ENCODE measurements at places on chromosomes 7 and 10.

DNA sequence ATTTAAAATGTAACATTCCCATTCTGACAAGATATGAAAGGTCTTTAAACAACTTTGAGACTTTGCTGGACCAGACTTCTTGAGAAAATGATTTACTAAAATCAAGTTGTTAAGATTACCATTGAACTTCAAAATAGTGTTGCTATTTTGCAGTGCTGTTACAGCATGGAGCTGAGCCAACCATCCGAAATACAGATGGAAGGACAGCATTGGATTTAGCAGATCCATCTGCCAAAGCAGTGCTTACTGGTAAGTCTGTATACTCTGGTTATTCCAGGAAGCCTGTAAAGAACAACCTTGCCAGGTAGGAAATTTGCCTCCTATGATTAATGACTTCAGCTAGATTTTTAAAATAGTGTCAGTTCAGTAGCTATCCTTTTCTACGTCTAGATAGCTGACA is 18.8 kb downstream of the TNKS2 start:
- no peak for DNase-seq

DNA sequence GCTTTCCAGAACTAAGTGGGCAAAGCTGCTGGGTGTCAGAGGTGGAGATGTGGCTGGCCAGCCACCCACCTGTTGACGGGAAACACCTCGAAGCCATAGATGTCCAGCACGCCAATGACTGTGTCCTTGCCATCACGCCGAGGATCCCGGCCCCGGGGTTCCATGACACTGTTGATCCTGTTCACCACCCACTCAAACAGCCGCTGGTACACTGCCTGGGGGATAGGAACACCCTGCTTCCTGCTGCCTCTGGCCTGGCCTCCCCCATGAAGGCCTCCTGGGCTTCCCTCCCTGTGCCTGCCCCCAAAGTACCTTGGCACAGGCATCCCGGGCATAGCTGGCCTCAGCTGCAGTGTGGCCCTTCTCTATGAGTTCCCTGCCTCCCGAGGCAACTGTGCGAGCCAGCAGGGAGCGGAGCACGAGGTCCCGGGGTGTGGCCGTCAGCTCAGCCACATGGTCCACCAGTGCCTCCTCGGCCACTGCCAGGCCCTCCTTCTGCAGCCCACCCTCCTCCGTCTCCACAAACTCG is 8.2 kb downstream of the MYO1G start:
- peak; percentile 4 for DNase-seq

- DNase-seq, result no peak
Measured at GRCh38 chr10:48821692-48822091, 117.9 kb downstream of the LRRC18 start.

- DNase-seq, result no peak
Measured at GRCh38 chr10:88491314-88491713, 91.8 kb downstream of the RNLS start.

- DNase-seq, result no peak
Measured at GRCh38 chr10:105068497-105068896, 427.4 kb downstream of the SORCS3 start.
